Activated T-helper 17 cell treated with anti-CD3 and anti-CD28 coated beads, Interleukin-2, amount 50 U/mL, for 72 hours (primary cell): ENCODE measurements at places on chromosomes 12 and 14.

- no peaks in the 10 kb centered on the region for H3K36me3 ChIP-seq
- no peak for ATAC-seq
- peaks cover 3% of the 10 kb centered on the region for H3K27me3 ChIP-seq
- H3K4me3 ChIP-seq: no peak overlapping the region
- no peak overlapping the region for H3K27ac ChIP-seq
- no peaks in the 10 kb centered on the region for H3K4me1 ChIP-seq
Measured at GRCh38 chr12:81596558-81596957, 162.6 kb downstream of the PPFIA2 start.

- ATAC-seq: peak; percentile 56
- no peaks in the 10 kb centered on the region for H3K27me3 ChIP-seq
- peaks cover 28% of the 10 kb centered on the region for H3K4me1 ChIP-seq
- peak overlapping the region; percentile 89 for H3K27ac ChIP-seq
Measured at GRCh38 chr12:93741659-93742109, 64.5 kb downstream of the CRADD start.

- H3K36me3 ChIP-seq: peaks cover 98% of the 10 kb centered on the region
- H3K4me1 ChIP-seq: peaks cover 43% of the 10 kb centered on the region
- peak overlapping the region; percentile 89 for H3K27ac ChIP-seq
- peak overlapping the region; percentile 83 for H3K4me3 ChIP-seq
- peak; percentile 90 for ATAC-seq
Measured at GRCh38 chr12:54411391-54412241, 7.5 kb downstream of the ITGA5 start.

- H3K36me3 ChIP-seq: peaks cover 55% of the 10 kb centered on the region
- H3K27me3 ChIP-seq: no peaks in the 10 kb centered on the region
- no peak overlapping the region for H3K27ac ChIP-seq
- peaks cover 32% of the 10 kb centered on the region for H3K4me1 ChIP-seq
Measured at GRCh38 chr14:100271247-100271939, 32.4 kb downstream of the YY1 start.

- no peak overlapping the region for H3K4me3 ChIP-seq
- peaks cover 8% of the 10 kb centered on the region for H3K36me3 ChIP-seq
- no peak overlapping the region for H3K27ac ChIP-seq
- ATAC-seq: peak; percentile 75
- no peaks in the 10 kb centered on the region for H3K27me3 ChIP-seq
Measured at GRCh38 chr12:49580572-49581535, 12.9 kb upstream of the MCRS1 start.

DNA sequence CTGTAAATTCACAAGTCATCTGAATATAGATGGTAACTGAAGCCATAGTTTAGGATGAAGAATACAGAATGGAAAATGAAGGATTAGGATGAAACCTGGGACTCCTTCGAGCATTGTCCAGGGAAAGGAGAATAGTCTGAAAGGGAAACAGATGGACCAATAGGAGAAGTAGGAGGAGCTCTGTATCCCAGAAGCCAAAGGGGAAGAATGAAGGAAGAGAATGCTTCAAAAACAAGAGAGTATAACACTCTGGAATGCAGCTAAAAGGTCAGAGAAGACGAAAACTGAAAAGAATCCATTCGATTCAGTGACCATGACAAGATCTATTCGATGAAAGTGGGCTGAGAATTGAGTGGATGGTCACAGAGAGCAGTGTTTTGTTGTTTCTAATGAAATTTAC lies 1.0 kb downstream of the GMFB start:
- peaks cover 31% of the 10 kb centered on the region for H3K36me3 ChIP-seq
- H3K4me1 ChIP-seq: peaks cover 49% of the 10 kb centered on the region
- H3K27ac ChIP-seq: peak overlapping the region; percentile 93
- H3K4me3 ChIP-seq: peak overlapping the region; percentile 89
- H3K27me3 ChIP-seq: no peaks in the 10 kb centered on the region

- H3K27ac ChIP-seq: no peak overlapping the region
- H3K36me3 ChIP-seq: no peaks in the 10 kb centered on the region
- H3K4me1 ChIP-seq: no peaks in the 10 kb centered on the region
- ATAC-seq: peak; percentile 39
- no peak overlapping the region for H3K4me3 ChIP-seq
Measured at GRCh38 chr14:76050797-76051392, 65.3 kb downstream of the IFT43 start.

DNA sequence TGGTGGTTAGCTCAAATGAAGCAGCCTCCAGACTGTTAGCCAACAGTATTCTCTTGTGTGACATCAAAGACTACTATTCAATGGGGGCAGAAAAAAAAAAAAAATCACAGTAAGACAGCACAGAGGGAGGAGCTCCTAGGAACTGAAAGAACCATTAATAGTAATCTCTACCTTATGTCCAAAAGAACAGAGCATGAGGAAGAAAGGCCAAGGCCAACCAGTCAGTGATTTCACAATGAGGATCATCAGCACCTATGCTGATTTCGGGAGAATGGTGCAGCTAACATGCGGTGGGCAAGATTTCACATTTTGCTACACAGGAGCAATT lies 66.3 kb upstream of the SOX5 start:
- no peaks in the 10 kb centered on the region for H3K4me1 ChIP-seq
- no peaks in the 10 kb centered on the region for H3K36me3 ChIP-seq
- ATAC-seq: no peak
- H3K27ac ChIP-seq: no peak overlapping the region

- no peaks in the 10 kb centered on the region for H3K36me3 ChIP-seq
- H3K4me3 ChIP-seq: no peak overlapping the region
- no peaks in the 10 kb centered on the region for H3K4me1 ChIP-seq
Measured at GRCh38 chr14:71855399-71856036, 76.7 kb upstream of the RGS6 start.

DNA sequence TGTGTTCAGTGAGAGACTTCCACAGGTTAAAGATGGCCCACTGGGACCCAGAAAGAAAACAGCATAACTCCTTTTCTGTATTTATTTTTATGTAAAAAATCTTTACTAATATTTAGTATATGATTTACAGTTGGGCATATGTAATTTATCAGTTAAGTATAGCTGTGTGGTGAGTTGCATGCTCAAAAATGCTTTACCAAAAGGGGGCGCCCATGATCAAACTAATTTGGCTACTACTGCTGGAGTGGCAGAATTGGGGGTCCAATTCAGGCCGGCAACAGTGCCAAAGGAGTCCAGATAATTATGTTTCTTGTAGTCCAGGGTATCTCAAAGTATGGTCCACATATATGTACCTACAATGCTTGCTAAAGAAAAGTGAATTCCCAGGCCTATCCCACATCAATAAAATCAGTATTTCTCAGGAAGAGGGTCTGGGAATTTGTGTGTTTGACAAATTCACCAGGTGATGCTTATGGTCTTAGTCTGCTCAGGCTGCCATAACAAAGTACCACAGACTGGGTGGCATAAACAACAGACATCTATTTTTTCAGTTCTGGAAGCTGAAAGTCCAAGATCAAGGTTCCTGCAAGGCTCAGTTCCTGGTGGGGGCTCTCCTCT lies 152.0 kb downstream of the KTN1 start:
- peaks cover 5% of the 10 kb centered on the region for H3K4me1 ChIP-seq
- peak; percentile 48 for ATAC-seq
- no peaks in the 10 kb centered on the region for H3K36me3 ChIP-seq
- H3K27ac ChIP-seq: no peak overlapping the region
- H3K4me3 ChIP-seq: no peak overlapping the region
- no peaks in the 10 kb centered on the region for H3K27me3 ChIP-seq

DNA sequence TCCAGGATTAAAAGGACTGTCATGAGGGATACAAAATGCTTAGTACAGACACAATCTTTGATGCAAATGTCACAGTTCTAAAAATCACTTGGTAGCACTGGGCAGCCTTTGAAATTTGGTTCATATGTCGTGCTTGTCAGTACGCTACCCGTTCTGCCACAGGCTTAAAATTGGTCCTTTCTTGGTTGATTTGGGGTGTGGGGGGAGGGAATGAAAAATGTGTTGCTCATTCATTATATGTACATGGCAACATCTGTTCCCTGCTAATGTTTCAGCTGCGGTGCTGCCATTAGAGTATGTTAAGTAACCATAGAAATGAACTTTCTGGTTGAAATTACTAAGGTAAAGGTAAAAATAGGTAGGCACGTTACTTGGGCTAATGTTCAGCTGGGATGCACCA lies 155.4 kb upstream of the ARHGAP5 start:
- no peaks in the 10 kb centered on the region for H3K4me1 ChIP-seq
- no peak overlapping the region for H3K4me3 ChIP-seq
- H3K36me3 ChIP-seq: no peaks in the 10 kb centered on the region

- H3K27ac ChIP-seq: no peak overlapping the region
- no peak for ATAC-seq
- peaks cover 5% of the 10 kb centered on the region for H3K4me1 ChIP-seq
- H3K36me3 ChIP-seq: no peaks in the 10 kb centered on the region
- H3K4me3 ChIP-seq: peak overlapping the region; percentile 68
Measured at GRCh38 chr12:111369496-111370220, 763 bp upstream of the PHETA1 start.

DNA sequence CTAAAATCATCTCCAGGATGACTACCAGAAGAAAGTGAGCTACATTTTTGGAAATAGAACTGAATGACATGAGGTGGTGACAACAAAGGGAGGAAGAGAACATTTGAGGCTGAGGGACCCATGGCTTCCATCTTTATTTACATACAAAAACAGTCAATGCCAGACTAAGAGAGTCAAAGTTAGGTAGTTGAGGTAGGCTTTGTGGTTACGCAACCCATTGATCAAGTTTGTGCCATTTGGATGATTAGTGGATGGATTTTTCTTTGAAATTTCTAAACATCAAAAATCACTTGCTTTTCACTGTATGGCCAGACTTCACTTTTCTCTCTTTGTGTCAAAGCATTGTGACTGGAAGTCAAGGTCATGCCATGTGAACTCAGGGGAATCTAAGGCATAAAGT lies 22.9 kb downstream of the ASCL1 start:
- H3K27me3 ChIP-seq: peaks cover 7% of the 10 kb centered on the region
- no peaks in the 10 kb centered on the region for H3K36me3 ChIP-seq
- H3K27ac ChIP-seq: no peak overlapping the region
- ATAC-seq: no peak
